Right cardiac atrium (tissue), 5 donors: ENCODE measurements at places on chromosomes 2 and 18.
A peak's percentile ranks its signal among the peaks of the same experiment; 100 is the strongest.

DNA sequence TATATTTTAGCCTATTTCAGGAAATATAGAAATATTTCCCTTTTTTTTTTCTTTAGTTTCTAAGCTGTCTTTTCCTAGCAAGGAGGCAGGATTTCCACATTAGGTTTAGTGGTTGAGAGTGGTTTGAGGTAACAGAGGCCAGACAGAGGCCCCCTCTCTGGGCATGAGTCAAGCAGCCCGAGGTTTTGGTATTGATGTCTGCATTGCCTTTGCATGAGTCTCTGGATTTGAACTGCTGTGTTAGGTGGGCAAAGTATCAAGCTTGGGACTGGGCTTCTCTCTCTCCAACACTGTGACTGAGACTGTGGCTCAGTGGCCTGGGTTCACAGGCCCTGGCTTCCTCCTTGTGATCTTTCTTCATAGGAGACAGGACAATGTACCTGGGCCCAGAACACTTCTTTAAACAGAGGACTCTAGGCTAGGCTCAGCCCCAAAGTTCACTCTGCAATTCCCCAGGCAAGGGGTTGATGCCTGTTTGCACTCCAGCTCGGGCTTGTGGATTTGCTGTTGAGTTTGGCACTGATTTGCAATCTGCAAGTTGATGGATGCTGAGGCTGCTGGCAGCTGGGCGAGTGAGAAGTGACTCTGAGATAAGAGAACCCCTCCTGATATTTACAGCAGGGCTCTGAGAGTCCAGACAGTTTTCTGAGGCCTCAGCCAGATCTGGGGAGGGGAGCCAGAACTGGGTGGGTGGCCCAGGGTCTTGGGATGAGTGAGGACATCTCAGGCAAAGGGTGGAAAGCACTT, 271.2 kb downstream of the EN1 start:
- peak; percentile 73 for DNase-seq

GRCh38 chr18:34697233-34697632, 12.9 kb upstream of the DTNA start:
- no peak for DNase-seq

DNA sequence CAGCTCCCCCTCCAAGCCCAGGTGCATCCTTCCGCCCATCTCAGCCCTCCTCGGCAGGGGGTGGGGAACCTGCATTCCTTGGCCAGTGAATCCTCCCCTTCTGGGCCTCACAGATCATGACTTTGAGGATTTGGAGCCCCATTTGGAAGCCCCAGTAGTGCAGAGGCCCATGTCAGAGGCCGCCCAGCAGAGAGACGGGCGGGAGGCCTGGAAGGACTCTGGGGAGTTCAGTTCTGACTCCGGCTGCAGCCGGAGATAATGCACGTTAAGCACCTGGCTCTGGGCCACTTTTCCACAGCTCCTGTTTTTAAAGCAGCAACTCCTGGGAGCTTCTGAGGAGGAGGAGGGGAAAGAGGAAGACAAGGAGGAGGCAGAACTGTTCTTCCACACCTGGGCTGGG, 14.9 kb downstream of the ATOH8 start:
- DNase-seq = peak; percentile 94

GRCh38 chr18:45004546-45005080, 323.9 kb downstream of the SETBP1 start:
- no peak for DNase-seq

- DNase-seq = no peak
Measured at GRCh38 chr2:31193806-31194205, 23.5 kb downstream of the CAPN14 start.

DNA sequence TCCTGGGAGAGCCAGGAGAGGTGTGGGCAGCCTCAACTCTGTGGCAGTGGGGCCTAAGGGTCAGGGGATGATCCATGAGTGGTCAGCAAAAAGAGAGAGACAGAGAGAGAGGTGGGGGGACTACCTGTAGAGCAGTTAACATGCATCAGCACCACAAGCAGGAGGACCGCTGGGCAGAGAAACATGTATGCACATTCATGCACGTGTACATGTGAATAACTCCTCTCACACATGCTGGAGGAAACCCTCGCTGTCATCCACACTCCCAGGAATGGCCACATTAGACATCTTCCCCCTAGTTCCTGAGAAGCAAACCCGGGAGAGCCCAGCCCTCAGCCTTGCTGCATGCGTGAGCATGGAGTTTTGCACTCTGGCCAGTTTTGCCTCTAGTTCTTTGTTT, 166.1 kb downstream of the SMAD7 start:
- DNase-seq = peak; percentile 52

- DNase-seq = no peak
Measured at GRCh38 chr2:62539606-62540407, 33.8 kb upstream of the TMEM17 start.

- no peak for DNase-seq
Measured at GRCh38 chr2:6854416-6854815, 11.3 kb downstream of the CMPK2 start.

DNA sequence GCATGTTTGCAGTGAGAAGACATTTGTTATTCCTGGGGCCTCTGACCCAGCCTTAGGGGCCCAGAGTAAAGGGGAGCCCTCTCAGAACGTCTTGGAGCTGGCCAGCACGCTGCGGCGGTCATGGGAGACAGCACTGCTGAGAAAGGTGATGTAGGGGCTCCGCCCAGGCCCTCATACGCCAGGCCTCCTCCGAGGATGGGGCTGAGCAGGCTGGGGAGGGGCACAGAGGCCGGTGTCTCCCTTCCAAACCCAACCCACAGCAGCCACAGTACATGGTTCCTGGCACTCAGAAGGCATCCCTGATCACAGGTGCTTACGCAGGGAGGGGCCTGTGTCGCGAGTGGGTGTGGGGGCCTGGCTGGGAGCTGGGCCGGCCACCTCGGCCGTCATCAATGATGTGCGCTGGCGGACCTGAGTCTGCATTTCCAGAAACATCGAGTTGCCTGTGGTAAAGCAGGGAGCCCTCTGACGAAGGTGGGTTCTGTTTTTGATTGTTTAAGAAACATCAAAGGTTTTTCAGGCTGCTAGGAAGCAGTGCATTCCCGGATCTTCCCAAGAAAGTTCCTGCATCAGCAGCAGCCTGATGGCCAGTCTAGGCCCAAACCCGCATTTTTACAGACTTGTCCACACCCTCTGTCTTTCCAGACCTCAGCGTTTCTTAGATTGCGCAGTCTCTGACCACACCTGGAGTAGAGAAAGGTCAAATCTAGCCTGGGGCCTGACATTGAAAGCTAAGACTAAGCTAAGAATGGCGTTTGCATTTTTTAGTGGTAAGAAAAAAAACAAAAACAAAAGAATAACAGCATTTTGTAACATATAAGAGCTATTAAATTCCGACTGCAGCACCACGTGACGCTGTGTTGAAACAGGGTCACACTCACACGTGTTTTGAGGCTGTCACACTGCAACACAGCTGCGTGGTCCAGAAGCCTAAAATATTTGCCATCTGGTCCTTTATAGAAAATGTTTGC, 51.2 kb upstream of the PXDN start:
- no peak for DNase-seq

- DNase-seq = no peak
Measured at GRCh38 chr2:39492716-39493115, 55.6 kb upstream of the MAP4K3 start.

GRCh38 chr2:10016001-10016801, 27.1 kb upstream of the KLF11 start:
- no peak for DNase-seq

DNA sequence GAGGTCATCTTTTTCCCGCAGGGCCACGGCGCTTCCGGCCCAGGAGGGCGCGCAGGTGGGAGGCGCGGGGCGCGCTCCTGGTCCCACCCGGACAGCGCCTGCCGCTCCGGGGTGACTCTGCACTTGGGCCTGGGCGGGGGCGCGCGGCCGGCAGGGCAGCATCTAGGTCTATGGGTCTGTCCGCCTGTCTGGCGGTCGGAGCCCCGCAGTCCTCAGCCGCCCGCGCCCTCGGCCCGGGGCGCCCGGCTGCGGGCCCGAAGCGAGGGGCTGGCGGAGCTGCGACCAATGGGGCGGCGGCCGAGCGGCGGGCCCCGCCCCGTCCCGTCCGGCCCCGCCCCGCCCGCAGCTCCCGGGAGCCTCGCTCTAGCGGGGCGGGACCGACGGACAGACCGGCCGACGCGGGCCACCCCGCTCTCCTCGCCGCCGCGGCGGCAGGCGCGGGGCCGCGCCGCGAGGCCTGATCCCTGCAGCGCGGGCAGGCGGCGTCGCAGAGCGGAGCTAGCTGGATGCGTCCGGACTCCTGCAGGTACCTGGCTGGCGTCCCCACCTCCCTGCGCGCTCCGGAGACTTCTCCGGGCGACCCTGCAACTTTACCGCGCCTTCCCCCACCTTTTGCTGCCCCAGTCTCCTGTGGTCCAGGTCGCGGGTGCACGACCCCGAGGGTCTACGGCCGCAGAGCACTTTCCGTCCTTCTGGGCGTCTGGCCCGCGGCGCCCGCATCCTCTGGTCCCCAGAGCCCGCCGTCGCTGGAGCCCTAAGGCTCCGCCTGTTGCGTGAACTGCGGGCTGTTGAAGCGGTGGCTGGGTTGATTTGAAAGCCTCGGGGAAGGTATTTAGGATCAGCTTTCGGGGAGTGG, at the start of gene KCNS3:
KCNS3 (plus strand) TSS at position 387 of the 856 bp plus-strand sequence. CDS start 52,342 bp downstream, outside the sequence.
- peak; percentile 46 for DNase-seq

DNA sequence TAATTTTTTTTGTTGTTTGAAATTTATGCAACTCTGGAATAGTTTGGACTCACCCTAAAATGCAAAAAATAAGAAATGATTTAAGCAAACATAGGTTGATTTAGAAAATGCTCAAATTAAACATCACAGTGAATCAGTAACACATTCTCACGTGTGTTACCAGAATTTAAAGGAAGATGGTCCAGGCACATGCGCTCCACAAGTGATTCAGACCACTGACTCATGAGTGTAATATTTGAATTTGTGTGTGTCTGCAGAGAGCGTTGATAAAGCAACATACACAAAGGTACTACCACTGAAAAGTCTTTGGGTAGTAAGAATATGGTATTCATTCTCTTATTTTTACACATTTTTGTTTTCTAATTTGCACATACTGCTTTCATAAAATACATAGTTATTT, 7.9 kb downstream of the SS18 start:
- DNase-seq = no peak

- DNase-seq = no peak
Measured at GRCh38 chr2:30113617-30114293, 33.1 kb upstream of the YPEL5 start.
